ENCODE measurements at places on chromosomes 3 and 15.

DNA sequence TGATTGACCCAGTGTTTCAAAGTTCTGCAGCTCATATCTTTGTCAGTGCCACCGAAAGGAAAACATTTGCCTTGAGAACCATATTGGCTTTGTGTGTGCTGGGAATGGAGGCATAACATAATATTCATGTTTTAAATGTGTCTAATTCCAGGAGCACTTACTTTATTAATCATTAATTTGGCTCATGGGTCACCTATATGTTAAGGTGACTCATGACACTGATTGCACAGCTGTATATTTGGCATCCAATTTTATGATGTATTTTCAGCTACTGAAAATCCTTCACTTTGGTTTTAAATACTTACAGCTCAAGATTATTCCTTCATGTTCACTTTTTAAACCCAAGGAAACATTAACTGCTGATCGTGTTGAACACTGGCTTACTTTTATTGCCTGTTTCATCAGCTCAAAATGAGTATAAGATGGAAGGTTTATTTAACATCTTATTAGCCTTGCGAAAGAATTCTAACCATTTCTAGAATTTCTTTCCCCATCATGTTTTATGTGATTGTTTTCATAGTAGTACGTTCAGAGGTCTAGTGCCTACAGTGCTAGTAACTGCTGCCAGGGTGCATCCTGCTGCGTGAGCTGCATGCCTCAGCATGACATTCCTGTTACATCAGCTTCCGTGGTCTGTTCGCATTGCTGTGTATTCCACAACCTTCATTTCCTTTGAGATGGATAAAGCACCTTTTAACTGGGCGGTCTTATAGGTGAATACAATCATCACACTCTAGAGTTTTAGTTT is 63.7 kb downstream of the LRCH3 start:
- DNase-seq = no peak

DNA sequence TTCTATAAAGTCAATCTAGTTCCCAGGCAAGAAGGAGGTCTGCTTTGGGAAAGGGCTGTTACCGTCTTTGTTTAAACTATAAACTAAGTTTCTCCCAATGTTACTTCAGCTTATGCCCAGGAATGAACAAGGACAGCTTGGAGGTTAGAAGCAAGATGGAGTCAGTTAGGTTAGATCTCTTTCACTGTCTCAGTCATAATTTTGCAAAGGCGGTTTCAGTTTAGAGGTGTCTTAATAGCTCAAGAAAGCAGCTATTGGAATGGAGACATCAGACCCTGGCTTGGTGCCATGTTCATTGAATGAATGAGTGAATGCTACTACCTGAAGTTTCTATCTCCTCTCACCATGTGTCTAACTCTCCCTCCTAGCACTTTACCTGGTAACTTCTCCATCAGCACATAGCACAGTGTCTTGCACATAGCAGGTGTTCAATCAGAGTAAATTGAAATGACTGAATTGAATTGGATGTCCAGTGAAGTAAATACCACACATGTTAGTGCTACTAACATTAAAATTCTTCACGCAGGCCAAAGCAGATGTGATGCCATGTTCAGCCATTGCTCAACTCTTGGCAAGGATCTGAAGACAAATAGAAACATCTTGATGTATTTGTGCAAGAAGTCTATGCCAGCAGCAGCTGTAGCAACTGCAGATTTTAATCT is 28.2 kb downstream of the CLEC3B start:
- DNase-seq = no peak

GRCh38 chr3:8840556-8840955 is 71.1 kb upstream of the OXTR start:
- no peak for DNase-seq

GRCh38 chr3:64185436-64185835 is 39.8 kb downstream of the PRICKLE2 start:
- DNase-seq = no peak

DNA sequence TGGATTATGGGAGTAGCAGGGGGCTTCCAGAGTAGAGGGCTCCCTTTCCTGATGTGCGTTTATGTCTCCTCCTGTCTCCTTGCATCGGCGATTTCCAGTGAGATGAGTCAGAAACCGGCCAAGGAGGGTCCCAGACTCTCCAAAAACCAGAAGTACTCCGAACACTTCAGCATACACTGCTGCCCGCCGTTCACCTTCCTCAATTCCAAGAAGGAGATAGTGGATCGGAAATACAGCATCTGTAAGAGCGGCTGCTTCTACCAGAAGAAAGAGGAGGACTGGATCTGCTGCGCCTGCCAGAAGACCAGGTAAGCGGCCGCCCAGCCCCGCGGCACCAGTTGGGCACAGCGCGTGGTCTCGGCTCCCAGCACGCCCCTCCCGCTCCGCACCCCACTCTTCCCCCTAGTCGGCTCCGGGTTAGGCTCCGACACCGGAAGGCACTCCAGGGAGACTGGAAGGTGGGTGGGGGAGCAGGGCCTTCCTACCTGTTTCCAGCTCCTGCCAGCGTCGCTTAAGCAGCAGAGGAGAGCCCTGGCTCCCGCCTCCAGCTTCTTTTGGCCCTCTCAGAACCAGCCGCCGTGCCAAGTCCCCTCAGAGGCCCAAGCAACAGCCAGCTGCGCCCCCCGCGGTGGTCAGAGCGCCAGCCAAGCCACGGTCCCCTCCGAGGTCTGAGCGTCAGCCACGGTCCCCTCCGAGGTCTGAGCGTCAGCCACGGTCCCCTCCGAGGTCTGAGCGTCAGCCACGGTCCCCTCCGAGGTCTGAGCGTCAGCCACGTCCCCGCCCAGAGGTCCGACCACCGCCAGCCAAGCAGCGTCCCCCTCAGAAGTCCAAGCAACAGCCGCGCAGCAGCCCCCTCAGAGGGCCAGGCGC is 34.7 kb downstream of the MOBP start:
- DNase-seq = no peak

DNA sequence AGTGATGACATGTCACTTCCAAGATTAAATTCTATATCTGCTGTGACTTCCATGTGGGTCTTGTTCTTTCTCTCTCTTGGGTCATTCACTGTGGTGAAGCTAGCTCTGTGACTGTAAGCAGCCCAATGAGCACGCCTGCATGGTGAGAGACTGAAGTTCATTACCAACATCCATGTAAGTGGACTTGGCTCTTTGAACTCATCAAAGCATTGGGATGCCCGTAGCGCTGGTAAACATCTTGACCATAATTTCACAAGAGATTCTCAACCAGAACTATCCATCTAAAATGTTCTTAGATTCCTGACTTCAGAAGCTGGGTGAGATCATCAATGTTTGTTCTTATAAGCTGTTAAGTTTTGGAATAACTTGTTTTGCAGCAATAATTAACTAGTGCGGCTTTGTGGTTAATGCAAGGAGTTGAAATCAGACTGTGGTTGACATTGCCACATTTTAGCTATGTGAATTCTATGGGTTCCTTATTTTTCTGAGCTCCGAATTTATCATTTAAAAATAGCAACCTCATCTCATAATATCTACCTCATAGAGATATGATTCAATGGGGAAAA is 31.6 kb upstream of the LRRC3B start:
- DNase-seq = no peak

DNA sequence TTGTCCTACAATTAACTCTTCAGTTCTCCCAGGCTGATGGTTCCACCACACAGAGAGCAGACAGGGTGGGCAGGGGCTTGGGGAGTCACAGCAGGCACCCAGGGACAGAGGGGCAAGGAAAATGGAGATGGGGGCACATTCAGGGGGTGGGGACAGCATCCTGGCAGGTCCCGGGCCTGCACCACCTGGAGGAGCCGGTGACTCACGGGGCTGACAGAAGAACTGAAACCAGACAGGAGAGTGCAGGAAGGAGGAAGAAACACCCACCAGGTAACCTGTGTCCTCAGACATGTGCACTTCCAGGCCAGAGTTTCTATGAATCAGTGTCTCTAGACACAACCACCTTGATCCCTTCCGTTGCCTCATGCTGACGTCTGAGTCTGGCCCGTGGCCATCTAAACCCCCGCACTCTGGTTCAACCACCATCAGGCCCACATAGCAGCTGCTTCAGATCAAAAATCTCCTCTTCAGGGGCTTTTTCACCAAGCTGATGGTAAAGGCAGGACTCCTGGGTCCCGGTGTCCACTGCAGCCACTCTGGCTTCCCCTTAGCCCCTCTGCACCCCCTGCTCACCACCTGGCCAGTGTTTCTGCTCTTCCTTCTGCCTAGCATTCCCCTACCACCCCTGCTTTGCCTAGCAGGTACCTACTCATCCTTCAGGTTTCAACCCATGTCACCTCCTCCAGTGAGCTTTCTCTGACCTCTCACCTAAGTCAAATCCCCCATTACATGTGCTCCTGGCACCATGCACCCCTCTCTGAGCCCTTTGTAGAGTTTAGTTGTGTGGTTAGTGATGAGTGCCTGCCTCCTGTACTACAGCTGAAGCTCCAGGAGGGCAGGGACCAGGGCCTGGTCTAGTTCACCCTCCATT is 16.5 kb upstream of the CYP11A1 start:
- no peak for DNase-seq

DNA sequence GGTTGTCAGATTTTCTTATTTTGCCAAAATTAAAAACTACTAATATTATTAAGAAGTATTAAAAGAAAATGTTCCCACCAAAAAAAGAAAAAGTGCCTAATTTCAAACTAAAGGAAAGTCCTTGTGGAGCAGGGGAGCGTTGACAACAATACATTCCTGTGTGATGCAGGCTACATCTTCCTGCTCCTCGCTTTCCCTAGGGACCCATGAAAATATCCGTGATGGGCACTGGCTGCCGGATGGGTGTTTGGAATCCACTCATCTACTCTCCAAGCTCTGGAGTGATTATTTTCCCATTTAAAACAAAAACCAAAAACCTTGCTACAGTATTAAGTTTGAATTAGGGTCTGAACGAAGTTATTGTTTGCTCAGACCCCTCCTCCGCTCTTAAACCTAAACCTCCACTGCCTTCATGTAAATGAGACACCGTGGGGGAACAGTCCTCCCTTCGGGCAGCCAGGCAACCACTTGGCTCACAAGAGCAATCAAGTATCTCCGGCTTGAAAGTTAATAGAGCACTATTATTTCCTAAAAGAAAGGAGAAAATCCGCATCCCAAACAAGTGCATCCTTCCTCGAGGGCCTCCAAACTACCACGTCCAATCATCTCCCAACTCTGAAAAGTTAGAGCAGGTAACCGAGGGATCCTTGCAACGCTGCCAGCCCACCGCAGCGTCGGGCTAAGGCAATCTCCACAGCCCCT is 1.5 kb downstream of the ITGB5 start:
- no peak for DNase-seq

DNA sequence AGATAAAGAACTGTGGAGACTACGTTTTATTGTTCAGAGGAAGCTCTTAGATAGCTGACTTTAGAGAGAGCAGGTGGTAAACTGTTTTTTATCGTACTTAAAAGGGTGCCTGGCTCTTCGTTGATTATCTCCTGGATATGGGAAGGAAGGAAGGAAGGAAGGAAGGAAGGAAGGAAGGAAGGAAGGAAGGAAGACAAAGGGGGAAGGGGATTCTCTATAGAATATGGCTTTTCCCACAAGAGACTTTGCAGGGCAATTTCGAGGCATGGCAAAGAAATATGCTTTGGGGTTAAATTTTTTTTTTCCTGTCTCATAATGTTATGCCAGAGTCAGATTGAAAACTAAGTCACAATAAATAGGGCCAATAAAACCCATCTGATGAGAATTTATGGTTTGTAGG is 271.9 kb upstream of the POU1F1 start:
- no peak for DNase-seq

DNA sequence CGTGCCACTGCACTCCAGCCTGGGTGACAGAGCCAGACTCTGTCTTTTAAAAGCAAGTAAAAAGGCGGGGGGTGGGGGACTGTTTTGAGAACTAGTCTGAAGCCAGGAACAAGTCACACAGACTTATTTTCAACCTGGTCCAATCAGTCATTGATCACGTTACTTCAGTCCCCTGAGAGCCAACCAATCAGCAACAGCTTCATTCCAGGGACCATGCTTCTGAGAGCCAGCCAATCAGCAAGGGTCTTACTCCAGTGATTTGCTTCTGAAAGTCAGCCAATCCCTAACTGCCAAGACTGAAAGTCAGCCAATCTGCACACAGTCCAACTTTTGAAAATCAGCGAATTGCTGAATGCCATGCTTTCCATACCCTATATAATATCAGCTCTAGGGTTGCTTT is 48.6 kb upstream of the C15orf39 start:
- DNase-seq = no peak

DNA sequence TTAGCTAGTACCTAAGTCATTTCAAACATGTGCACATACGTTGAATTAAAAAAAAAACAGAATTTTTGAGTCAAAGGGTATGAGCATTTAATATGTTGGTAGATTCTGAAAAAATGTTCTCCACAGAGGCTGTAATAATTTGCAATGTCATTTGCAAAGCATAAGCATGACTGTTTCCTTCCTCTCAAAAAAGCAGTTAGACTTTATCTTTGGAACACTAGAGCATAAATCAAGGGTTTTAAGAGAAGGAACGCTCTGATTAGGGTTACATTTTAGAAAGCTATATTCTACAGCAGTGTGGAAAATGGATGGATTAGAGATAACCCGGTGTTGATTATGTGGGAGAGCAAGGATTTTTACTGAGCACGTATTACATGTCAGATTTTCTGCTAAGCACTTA is 193.7 kb downstream of the WDR72 start:
- DNase-seq = no peak

- DNase-seq = no peak
Observed at GRCh38 chr3:52650439-52650838, 35.3 kb downstream of the PBRM1 start.

GRCh38 chr3:178584722-178585380 is 48.6 kb downstream of the KCNMB2 start:
- no peak for DNase-seq

DNA sequence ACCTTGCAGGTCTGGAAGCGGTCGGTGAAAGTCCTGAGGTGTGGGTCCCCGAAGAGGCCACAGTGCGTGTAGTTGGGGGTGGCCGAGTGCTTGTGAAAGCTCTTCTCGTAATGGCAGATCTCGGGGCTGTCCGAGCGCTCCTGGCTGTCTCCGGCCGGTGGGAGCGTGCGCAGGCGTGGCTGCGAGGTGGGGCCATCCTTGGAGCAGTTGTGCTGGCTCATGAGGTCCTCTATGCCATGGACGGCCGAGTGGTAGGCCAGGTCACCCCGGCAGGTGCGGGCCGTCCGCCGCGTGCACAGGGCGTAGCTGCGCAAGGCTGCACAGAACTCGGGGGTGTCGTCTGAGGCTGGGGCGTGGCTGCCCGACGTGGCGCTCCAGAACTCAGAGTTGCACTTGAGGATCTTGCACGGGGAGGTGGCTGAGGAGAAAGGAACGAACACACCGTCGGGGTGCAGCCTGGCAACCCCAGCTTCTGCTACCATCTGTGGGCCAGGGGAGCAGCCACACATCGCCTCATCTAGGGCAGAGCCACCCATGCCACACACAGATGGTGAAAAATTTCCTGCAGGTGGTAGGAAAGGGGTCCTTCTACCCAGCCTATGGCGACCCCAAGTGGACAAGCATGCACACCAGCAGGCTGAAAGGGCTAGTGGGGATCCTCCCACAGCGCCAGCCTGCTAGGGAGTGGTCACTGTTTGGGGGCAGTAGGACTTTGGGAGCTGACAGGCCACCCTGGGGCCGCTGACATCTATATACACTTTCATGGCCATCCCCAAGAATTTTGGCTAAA is 36.7 kb downstream of the RGMA start:
- no peak for DNase-seq

GRCh38 chr3:126064627-126065258 is 19.2 kb downstream of the SLC41A3 start:
- no peak for DNase-seq

- DNase-seq = no peak
Observed at GRCh38 chr15:55283379-55284147, 6.0 kb downstream of the RAB27A start.

GRCh38 chr15:61480863-61481262 is 251.8 kb upstream of the RORA start:
- DNase-seq = no peak

Data from NCI-H1930 (cell line).